ENCODE measurements at places on chromosomes 3 and 15.

DNA sequence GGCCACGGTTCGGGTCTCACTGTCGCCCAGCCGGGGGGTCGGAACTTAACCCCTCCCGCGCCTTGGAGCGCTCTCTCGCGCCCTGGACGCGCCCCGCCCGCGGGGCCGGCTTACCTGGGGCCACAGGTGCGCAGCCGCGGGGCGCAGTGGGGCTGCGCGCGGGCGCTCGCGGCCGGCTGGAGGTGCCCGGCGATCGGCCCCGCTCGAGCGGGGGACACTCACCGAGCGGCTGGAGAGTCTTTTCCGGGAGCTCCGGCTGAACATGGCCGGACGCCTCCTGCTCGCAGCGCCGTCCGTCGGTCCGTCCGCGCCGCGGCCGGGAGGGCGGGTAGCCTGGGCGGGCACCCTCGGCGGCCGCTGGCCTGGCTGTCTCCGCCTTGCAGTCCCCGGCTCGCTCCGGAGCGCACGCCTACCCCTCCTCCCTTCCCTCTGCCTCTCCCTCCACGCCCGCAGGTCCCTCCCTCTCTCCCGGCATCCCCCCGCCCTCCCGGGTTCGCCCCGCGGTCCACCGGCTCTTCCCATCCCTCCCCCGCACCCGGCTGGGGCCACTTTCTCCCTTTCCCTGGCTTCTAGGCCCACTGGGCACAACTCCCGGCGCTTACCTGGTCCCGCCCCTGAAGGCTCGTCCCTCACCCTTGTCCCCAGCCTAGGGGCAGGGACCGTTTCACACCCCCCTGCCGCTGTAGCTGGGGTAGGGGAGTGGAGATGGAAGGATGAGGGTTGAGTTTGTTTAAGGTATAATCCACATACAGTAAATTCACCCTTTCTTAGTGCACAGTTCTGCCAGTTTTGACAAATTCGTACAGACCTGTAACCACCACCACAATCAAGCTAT, 220.1 kb upstream of the PRICKLE2 start:
- no peak for DNase-seq

DNA sequence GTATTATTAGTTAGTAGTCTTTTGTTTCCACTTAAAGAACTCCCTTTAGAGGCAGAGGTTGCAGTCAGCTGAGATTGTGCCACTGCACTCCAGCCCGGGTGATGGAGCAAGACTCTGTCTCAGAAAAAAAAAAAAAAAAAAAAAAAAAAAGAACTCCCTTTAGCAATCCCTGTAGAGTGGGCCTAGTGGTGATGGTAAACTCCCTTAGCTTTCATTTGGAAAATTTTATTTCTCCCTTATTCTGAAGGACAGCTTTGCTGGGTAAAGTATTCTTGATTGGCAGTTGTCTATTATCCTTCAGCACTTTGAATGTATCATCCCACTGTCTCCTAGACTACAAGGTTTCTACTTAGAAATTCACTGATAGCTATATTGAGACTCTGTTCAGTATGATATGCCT, 46.0 kb downstream of the RPL39L start:
- no peak for DNase-seq

DNA sequence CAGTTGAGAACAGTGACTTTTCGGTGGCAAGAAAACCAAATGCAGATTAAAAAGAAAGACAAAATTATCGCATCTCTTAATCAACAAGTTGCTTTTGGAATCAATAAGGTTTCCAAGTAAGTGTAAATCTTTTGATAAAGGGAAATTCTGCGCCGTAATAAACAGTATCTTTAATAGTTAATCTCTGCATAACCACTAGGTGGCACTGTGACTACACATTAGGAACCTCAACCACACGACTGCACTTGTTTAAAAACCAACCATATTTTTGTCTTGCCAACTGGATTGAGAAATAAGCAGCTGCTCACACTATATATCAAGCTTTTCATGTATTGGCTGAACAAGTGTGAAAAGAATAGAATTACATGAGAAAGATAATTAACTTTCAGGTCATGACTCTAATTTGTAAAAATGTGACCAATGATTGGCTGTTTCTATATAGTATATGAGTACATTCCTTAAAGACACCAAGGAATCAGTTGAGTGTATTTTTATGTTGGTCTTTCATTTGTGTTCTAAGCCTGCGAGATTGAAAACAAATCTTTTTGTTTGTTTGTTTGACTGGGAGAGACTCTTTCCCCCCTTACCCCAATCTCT, 72.7 kb downstream of the DZIP3 start:
- peak; percentile 80 for DNase-seq

- no peak for DNase-seq
Measured at GRCh38 chr3:188151438-188151837, 2.5 kb upstream of the LPP start.

GRCh38 chr3:44511238-44511566, 33.7 kb upstream of the ZNF445 start:
- DNase-seq, result no peak

DNA sequence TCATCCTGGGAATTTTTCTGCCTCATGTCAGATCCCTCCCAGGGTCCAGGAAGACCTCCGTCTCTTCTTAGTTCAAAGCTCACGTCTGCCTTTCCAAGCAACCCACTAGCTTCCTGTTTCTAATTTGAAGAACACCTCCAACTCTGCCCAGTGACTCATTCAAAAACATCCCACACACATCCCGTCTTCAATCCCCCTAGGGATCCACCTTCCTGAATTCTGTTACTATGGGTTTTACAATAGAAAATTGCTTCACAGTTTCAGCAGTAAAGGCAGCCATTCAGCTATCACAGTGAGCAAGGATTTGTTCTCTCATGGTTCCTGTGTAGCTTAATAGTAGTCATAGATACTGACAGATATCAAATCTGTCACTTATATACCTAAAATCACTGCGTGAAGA, 308.3 kb upstream of the CCDC54 start:
- no peak for DNase-seq

- DNase-seq, result no peak
Measured at GRCh38 chr15:25406261-25406660, 32.6 kb downstream of the UBE3A start.

DNA sequence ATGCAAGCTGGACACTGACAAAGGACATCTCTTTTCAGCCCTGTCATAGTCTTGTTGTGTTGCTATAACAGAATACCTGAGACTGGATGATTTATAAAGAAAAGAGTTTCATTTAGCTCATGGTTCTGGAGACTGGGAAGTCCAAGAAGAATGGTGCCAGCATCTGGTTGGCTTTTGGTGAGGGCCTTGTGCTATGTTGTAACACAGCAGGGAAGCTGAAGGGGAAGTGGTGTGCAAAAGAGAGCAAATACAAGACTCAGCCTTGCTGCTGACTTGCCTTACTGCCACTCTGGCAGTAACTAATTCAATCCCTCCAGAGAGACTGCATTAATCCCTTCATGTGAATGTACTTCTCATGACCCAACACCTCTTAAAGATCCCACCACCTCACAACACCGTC, 356.3 kb upstream of the PROK2 start:
- DNase-seq, result no peak

- DNase-seq, result no peak
Measured at GRCh38 chr3:136949146-136949545, 8.6 kb upstream of the IL20RB start.

DNA sequence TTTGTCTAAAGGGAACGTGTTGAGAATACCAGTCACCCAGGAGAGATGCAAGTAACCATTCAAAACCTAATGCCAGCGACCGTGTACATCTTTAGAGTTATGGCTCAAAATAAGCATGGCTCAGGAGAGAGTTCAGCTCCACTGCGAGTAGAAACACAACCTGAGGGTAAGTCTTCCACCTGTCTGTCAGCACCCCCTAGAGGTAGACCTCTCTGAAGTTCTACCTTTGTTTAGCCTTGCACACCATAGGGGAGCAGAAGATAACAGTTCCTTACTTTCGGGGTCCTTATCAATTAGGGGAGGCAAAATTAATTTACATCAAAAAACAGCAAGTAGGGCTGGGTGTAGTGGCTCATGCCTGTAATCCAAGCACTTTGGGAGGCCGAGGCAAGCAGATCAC, 124.4 kb downstream of the HCN4 start:
- DNase-seq, result peak; percentile 27

DNA sequence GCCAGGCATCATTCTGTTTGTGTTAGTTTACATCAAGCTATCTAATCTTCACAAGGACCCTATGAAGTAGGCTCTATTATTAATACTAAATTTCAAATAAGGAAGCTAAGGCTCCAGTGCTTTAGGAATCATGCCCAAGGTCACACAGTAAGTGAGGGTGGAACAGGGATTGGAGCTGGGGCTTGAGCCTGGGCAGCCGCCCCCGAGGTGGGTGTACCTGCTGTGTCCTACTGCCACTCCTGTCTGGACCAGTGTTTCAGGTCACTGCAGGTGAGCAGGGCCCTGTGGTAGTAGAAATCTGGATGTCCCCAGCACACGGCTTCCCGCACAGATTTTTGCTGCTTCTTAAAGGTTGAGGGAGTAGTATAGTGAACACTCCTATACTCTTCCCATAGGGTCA, 6.5 kb downstream of the KLF13 start:
- no peak for DNase-seq

GRCh38 chr3:170522201-170522600, 63.7 kb downstream of the SLC7A14 start:
- DNase-seq, result no peak

DNA sequence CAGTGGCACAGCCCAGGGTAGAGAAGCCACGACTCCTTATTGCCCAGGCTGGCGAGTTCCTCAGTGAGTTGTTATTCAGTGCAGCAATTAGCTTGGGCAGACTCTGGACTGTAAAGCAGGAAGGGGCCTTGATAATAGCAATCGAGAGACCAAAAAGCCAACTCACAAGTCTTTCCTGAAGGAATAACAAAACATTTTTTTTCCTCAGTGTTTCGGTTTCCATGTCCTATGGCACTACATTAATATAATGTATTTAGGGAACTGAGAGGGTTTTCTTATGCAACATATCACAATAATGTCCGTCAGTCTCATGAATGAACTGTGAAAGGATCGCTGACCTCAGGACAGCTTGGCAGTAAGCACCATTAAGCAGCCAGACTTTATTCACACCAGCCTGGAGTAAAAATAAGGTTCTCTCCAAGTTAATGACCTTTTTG, 248.9 kb upstream of the TBL1XR1 start:
- DNase-seq, result no peak

- no peak for DNase-seq
Measured at GRCh38 chr3:194536871-194537637, 50.3 kb upstream of the ATP13A3 start.

DNA sequence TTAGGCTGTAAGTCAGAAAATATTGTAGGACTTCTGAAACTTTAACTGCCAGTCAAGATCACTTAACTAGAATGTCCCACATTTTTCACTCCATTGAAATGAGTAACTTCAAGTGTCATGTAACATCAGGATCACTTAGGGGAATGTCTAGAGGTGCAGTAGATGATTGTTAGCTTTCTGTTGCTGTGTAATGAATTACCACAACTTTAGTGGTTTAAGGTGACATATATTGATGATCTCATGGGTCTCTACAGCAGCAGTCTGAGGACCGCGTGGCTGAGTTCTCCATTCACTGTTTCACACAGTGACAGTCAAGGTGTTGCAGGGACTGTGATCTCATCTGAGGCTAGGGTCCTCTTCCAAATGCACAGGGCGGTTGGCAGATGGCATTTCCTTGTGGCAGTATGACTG, 82.7 kb downstream of the SLC25A26 start:
- DNase-seq, result peak; percentile 72

GRCh38 chr3:36393563-36393962, 13.3 kb downstream of the STAC start:
- no peak for DNase-seq

- DNase-seq, result no peak
Measured at GRCh38 chr3:153980252-153980590, 141.0 kb upstream of the ARHGEF26 start.

DNA sequence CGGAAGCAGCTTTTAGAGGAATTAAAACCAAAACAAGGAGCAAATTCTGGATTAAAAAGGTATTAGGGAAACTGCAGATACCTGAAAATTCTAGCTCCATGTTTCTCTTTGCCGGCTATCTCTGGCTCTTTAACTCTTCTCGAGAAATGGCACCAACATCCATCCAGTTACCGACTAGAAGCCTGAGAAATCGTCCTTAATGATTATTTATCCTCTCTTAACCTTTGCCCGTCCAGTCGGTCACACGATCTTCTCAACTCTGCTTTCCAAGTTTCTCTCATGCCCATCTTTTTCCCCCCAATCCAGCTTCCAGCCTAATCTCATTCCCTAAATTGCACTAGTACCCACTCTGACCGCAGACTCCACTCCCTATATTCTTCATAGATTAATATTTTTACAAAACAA, 596 bp upstream of the SGO1 start:
- no peak for DNase-seq

GRCh38 chr15:29331669-29332068, 62.0 kb upstream of the NSMCE3 start:
- DNase-seq, result no peak

- no peak for DNase-seq
Measured at GRCh38 chr3:71647751-71648150, 64.2 kb upstream of the FOXP1 start.

DNA sequence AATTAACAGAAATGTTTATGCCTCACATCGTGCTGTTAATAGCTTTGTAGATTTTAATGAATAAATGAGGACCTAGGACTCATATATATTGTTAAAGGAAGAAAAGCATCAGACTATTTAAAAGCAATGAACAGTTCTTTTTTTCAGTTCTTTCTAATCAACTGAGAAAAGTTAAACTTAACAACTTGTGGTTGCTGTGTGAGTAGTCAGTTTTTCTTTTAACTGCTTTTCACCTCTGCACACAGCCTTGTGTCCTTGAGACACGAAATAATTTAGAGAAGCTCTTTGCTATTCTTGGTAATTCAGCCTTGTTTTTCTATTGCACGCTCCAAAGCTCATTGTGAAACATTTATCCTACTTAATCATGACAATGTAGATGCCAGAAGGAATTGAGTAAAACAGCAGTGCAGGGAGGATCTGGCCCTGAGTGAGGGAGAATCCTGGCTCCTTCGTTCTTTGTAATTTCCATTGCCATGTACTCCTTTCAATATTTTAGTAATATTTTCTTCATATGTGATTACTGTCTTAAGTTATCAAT, 499.0 kb downstream of the PYDC2 start:
- DNase-seq, result no peak

GRCh38 chr15:47721676-47722075, 4.4 kb downstream of the SEMA6D start:
- no peak for DNase-seq

GRCh38 chr15:58762731-58763130, 8.4 kb upstream of the MINDY2 start:
- no peak for DNase-seq

- peak; percentile 40 for DNase-seq
Measured at GRCh38 chr15:89143503-89144162, 55.4 kb downstream of the ABHD2 start.

DNA sequence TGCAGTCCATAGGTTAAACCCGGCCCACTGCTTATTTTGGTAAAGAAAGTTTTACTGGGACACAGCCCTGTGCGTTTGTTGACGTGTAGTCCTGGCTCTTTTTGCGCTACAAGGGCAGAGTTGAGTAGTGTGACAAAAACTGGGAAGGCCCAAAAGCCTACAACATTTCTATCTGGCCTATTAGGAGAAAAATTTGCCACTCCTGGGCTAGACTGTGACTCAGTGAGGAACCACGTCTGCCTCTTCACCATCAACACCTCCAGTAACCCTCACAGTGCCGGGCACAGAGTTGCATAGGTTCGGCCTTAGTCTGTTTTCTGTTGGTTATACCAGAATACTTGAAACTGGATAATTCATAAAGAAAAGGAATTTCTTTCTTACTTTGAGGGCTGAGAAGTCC, 110.3 kb downstream of the TOP2B start:
- no peak for DNase-seq

- no peak for DNase-seq
Measured at GRCh38 chr3:6524479-6524878, 336.4 kb upstream of the GRM7 start.

- no peak for DNase-seq
Measured at GRCh38 chr15:81865850-81866537, 179.8 kb downstream of the MEX3B start.

- DNase-seq, result no peak
Measured at GRCh38 chr3:42098171-42098570, 7.0 kb downstream of the TRAK1 start.
